NCI-H2081 (cell line): ENCODE measurements at places on chromosomes 11 and 22.

DNA sequence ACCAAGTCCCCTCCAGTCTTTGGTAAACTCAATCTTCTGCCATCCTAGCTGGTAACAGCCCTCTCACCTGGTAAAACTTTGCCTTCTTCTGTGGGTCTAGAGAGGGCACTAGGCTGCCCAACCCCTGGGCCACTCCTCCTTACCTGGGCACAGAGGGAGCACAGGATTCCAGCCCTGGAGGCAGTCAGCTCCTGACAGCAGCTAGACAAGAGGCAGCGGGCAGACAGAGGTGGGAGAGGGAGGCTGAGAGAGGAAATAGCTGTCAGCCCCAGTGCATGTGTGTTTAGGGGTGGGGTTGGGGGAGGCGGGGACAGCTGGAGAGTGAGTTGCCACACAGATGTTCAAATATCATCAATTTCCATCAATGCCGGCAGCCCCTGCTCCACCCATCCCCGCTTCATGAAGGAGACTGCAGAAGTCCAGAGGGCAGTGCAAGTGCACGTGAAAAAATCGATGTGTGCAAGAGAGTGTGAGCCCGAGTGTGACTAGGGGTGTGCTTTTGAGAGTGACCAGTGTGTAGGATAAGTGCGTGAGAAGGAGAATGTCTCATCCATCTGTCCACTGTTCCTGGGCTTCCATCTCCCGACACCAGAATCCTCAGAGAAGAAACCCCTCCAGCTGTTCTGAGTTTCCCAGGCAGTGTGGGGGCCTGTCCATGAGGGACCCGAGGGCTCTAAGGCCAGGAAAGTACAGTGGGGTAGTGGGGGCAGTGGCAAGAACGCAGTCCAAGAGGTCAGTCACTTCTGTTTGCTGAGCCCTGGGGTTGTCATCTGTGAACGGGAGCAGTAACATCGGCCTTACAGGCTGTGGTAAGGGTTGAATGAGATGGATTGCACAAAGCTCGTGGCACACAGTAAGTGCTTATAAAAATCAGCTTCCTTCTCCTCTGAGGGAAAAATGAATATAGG, at the start of gene PTGDR2:
TSS of gene PTGDR2 (minus strand) at position 225 of the 908 bp plus-strand sequence. CDS start 2,228 bp downstream, outside the sequence.
- no peak for DNase-seq

GRCh38 chr11:102158164-102158735, 48.0 kb downstream of the YAP1 start:
- DNase-seq = no peak

- DNase-seq = no peak
Observed at GRCh38 chr11:96215826-96216225, 127.2 kb downstream of the MAML2 start.

DNA sequence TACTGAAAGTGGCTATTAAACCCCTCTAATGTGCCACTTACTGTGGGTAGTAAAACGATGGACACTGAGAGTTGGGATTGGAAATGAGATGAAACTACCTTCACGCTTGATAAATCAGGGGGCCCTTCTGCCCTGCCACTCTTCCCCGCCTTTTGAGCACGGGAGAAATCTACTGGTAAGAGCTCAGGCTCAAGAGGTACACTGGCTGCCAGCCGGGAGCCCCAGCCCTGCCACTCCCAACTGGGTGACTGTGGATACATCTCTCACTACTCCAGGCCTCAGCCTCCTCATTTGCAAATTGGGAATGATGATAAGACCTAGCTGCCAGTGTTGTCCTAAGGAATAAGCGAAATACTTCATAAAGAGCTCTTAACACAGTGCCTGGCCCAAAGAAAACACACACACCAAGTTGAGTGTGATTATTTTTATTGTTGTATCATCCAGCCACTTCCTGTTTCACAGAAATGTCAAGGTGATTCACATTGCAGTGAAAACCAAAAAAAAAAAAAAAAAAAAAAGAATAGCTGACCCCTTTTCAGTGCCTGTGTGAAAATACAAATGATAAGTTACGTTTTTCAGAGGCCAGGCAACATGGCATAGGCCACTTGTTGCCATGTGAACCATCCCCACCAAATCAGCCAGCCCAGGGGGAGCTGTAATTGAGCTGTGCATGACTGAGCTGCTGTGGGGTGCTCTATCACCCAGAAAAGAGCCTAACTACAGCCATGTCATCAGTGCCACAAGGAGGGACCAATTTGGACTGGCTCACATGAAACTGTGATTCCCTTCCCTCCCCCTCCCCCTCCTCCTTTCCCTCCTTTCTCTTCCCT, 4.4 kb upstream of the ZNRD2 start:
- DNase-seq = no peak

DNA sequence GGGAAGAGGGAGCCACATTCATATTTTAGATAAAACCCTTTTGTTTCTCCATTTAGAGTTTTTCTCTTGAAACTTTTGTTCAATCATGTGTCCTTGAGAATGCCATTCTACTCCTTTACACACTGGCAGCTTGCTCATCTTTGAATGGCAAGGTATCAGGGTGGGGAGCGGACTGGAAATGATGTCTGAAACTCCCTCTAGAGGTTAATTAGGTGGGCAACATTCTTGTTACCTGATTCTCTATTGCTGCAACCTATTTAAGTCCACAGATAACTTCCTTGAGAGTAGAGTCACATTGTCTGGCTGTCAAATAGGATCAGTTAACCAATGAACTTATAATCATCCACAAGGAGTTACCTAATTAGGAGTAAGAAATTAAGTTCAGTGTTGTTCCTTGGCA, 533.6 kb upstream of the API5 start:
- no peak for DNase-seq

- DNase-seq = no peak
Observed at GRCh38 chr22:37180531-37181231, 7.4 kb downstream of the C1QTNF6 start.

DNA sequence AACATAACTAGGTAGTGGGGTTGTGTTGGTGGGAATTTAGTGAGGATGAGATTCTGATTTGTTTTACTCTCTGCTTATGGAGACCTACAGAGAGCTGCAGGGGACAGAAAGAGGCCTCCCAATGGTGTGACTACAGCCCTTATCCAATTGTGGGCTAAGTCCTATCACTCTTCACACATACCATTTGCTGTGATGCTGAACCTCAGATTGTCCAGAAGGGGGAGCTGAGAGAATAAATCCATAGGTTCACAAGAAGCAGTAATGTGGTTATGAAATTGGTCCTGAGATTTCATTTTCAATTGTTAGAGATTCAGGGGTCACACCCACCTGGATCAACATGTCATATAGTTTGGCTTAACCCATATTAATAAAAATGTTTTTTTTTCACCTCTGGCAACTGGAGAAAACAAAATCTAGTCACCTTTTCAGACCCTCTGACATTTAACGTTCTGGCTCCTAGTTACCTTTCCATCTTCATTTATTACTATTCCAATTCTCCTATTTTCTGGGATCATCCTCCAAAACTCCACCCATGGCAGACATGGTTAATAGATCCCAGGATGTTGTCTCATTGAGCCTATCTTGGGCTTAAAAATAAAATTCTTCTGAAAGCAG, 53.3 kb upstream of the PTPN5 start:
- DNase-seq = peak; percentile 28

GRCh38 chr11:115721296-115721995, 217.2 kb upstream of the CADM1 start:
- peak; percentile 36 for DNase-seq

DNA sequence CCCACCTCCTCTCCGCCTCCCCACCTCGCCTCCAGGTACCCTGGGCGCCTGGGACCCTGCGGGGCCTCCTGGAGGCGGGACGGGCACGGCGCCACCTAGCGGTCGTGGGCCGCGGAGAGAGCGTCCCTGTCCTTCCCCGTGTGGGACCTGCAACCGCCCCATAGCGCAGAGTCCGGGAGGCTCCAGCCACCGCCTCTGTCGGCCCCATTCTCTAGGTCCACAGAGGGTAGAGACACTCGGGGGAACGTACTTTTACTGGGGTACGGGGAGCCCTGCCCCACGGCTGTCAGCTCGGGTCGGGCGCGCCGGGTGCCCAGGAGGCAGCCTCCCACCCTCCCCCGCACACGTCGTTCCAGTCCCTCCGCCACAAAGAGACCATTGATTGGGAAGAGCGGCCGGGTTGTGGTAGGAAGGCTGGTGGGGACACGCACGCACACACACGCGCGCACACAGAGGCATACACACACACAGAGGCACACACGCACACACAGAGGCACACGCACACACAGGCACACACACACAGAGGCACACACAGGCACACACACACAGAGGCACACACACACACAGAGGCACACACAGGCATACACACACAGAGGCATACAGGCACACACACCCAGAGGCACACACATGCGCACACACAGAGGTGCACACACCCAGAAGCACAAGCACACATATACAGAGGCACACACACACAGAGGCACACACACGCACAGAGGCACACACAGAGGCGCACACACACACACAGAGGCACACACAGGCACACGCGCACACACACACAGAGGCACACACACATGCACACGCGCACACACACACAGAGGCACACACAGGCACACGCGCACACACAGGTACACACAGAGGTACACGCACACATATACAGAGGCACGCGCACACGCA, 12.6 kb upstream of the NECTIN1 start:
- DNase-seq = no peak

- DNase-seq = no peak
Observed at GRCh38 chr11:78330361-78330760, 87.3 kb downstream of the GAB2 start.

DNA sequence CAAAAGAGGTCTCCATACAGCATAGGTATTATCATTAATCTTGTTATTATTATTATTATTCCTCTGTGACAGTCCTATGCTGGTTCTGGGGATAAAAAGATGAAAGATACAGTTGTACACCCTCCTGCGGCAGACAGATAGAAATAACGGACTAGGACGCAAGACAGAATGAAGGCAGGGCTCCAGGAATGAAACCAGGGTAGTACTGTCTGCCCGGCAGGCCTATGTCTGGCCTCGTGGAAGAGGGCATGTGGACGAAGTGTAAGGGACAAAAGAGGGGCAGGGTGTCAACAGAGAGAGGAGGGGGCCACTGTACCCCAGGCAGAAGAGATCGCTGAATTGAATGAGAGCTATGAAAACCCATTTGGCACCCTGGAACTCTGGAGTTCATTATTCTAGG, 25.2 kb downstream of the DSCAML1 start:
- DNase-seq = no peak

DNA sequence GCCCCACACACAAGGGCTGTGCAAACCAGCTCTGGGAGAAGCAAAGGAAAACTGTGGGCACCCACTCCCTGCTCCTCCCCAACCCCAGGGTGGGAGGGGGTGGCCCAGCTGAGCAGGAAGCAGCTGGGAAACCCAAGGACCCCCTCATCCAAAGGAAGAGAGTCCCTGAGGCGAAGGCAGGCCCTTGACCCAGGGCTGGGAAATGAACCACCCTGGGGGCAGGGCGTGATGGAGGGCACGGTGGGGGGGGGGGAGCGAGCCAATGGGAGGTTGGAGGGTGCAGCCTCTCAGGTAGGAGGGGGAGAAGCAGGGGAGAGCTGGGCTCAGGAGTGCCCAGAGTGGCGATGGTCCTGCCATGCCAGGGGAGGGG, 16.8 kb downstream of the SCN4B start:
- DNase-seq = no peak

DNA sequence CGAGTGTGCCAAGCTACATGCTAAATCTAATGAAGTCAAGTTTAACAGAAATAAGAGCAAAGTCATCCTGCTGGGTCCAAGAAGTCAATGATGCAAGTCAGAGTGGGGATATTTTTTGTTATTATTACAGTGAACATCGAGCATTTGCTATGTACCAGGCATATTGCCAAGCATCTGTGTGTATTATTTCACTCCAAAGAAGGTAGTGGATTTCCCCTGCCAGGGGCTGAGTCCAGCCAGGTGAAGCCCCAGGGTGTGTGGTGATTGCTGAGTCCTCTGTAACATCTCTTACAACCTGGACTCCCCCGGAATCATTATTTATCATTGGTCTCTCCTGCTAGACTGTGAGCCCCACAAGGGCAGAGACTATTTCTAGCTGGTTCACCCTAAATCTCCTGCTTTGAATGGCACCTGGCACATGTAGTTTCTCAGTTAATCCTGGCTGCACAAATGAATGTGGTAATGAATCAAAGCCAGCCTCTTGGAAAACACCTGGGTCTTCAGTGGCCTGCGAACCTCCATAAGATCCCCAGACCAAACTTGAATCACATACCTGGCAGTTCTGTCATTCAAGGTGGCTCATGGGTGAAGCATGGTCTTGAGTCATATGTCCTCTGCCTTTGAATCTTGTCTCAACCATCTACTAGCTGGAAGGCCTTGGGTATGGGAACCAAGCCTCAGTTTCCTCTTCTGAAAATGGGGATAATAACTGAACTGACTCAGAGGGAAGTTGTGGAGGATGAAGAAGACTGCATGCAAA, 549.2 kb downstream of the MIAT start:
- no peak for DNase-seq

DNA sequence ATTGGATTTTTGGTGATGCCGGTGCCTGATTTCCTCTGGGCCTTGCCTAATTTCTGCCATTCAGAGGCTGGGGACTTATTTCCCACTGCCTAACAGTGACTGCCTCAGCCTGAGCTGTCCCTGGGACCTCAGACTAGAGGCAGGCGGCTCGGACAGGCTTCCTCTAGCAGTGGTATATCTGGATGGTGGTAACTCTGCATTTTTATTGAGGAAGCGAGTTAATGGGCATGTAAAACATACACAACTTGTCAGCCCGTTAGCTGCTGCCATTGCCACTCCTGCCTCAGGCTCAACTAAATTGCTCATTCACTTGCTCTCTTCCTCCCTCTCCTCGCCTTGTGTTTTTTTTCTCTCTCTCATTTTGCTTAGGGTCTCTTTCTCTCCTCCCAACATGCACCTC, 561.6 kb downstream of the BUD13 start:
- no peak for DNase-seq
